ENCODE measurements at places on chromosomes 2 and 18.

DNA sequence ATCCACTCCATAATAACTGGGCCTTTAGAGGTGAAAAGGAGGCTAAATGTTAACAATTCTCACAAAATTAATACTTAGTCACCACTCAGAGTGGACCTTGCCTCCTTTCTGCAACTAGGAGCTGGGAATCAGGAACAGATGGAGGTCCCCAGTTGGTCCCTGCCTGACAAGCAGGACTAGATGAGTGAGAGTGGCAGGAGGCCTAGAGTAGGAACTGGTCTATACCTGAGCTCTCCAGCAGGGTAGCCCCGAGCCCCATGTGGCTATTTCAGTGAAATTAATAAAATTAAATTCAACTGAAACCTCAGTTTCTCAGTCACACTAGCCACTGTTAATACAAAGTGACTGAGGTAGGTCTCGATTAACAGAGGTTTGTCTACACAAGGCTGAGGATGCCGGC is 150.5 kb downstream of the MYO5B start:
- DNase-seq: no peak

DNA sequence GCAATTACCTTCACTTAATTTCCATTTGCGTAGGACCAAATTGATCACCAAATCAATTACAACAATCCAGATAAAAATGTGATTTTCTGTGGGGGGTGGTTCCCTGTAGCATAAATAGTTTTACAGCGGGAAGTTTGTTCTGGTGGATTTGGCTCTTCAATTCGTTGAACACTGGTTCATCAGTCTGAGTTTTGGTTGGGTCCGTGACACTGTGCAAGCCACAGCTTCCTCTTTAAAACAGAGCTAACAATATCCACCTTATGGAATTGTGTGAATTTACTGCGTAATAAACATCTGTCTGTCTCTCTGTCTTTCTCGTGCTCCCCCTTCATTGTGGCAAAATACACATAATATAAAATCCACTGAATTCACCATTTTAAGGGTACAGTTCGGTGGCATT is 310.8 kb downstream of the TGIF1 start:
- no peak for DNase-seq

- DNase-seq: no peak
These were observed 442 bp downstream of the SERPINB5 start for GRCh38 chr18:63477200-63477599.

- no peak for DNase-seq
These were observed 96.9 kb upstream of the B3GNT2 start for GRCh38 chr2:62099050-62099449.

DNA sequence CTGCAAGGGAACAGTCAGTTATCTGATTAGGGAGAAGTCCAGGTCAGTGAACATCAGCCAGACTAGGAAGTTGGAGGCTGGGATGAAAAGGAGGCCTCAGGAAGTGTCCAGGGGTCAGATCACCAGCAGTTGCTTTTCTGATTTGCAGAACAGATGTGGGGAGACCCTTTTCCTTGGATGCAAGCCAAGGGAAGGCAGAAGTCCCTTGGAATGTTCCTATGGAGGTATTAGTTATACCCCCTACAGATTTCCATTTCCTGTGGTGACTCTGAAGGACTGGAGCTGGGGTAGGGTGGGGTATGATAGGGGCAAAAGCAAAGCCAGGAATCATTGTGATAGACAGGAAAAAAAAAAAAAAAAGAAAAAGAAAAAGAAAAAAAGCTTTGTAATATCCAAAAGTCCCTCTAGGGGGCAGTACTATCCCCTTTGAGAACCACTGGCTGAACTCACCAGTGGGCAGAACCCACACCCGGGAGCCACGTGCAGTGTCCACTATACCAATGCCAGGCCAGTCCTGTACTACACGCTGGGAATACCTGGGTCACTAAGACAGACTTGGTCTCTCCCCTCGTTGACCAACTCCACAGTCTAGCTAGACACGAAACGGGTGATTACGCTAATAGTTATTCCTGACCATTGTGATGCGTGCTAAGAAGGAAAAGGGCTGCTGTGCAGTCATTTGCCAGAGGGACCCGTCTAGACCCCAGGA is 7.4 kb downstream of the DYSF start:
- DNase-seq: no peak

DNA sequence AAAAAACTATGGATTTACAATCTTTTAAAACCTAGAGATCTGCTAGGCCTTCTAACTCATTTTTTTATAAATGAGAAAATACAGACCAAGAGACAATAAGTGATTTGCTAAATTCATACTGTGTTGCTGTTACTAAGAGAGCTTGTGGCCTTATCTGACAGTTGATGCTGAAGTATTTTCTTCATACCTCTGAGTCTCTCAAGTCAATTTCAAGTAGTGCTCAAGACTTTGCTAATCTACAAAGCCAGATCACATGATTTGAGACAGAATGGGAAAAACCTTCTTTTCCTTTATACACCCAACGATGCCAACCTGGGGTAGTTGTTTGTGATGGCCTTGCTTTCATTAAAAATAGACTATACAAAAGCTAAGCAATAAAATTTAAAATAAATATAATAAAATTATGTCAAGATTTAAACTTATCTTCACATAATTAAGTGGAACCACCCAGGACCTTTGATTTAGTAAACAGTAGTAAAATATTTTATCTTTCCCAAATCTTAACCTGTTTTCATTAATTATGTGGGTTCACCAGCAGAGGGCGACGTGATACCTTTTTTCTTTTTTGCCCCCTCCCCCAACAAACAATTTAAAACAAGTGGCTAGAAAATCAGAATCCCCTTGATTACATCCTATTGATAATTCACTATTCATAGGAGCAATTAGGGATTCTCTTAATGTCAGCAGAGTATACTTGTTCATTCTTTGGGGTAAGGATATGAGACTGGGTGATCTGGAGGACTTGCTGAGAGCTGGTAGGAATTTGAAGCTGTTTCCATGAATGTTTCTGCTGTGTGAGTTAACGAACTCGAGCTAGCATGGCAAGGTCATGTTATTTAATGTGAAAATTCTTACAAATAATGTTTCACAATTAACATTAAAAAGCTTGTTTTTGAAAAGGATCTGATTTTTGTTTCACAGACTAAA is 49.6 kb upstream of the SLC5A7 start:
- no peak for DNase-seq

GRCh38 chr2:11550302-11550701 is 16.5 kb downstream of the GREB1 start:
- no peak for DNase-seq

DNA sequence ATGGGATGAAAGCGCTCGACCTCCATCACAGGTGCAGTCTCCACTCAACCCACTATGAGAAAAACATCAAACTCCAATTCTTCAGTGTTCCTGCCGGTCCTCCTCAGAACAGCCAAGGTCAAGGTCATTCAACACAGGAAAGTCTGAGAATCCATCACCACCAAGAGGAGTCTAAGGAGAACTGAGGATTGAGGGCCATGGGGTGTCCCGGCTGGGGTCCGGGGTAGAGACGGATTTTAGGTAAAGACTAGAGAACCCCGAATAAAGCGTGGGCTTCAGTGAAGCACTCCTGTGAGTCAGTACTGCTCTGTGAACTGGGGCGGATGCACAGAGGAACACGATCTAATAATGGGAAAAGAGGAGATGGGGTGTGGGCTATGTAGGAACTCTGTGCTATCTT is 41.8 kb downstream of the PTGR3 start:
- no peak for DNase-seq

DNA sequence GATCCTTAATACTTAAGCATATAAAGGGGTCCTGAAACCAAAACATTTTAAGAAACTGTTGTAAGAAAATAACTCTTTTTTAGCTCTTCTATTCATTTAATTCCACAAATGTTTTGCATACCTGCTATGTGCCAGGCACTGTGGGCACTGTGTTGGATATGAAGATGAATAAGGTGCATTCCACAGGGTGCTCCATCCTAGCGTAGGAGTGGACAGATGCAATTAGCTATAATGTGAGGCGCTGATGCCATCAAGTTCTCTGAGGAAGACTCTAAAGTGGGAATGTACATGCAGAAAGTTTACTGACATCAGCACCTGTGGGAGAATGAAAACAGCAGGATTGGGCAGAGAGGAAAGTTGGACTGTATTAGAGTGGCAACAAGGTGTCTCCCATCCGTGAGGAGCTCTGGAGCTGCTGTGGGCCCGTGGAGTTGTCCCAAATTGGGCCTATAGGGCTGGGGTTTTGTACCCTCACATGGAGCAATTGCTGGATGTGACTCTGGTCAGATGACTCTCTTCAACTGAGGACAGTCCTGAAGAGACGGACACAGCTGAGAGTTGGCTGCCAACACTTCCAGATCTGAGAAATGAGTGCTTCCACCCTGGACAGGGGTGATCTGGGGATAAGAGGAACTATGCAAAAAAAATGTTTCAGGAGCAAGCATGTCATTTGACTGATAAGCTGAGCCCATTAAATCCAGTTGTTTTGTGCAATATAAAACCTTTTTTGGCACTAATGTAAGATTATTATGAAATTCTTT is 22.3 kb downstream of the CD8A start:
- no peak for DNase-seq

Data from stimulated activated CD8-positive, alpha-beta memory T cell treated with anti-CD3 and anti-CD28 coated beads, Interleukin-4, amount 100 ng/mL, for 1 hour (primary cell).